ENCODE measurements at places on chromosomes 6 and 20. TPM values are rescaled to one million over a fixed set of nuclear protein-coding genes. Genes with fewer than 3 reads are reported as not detected.

FAM210B gene
- total RNA-seq: 58.6 TPM

BTBD3 gene
- 18.8 TPM for total RNA-seq

C6orf132 gene
- 19.0 TPM for total RNA-seq

BAK1 gene
- 11.7 TPM for total RNA-seq

HLA-DQA1 gene
- total RNA-seq: 1.8 TPM

EYA2 gene
- 18.0 TPM for total RNA-seq

IP6K3 gene
- total RNA-seq: 0.19 TPM

SLC44A4 gene
- 0.84 TPM for total RNA-seq

NHSL1 gene
- total RNA-seq: 23.2 TPM

TUBB1 gene
- total RNA-seq: 0.47 TPM

GRM1 gene
- total RNA-seq: not detected

LIME1 gene
- 9.6 TPM for total RNA-seq

ZBTB46 gene
- total RNA-seq: 13.3 TPM

SLPI gene
- total RNA-seq: 205 TPM

ADGRF1 gene
- total RNA-seq: not detected

DLK2 gene
- not detected for total RNA-seq

DZANK1 gene
- total RNA-seq: 2.2 TPM

LTB gene
- total RNA-seq: 5.5 TPM

PRICKLE4 gene
- 8.9 TPM for total RNA-seq

OR2B6 gene
- not detected for total RNA-seq

IMPG1 gene
- not detected for total RNA-seq

ETV7 gene
- 4.6 TPM for total RNA-seq

LPA gene
- not detected for total RNA-seq
